ENCODE measurements at places on chromosomes 2 and 18.

DNA sequence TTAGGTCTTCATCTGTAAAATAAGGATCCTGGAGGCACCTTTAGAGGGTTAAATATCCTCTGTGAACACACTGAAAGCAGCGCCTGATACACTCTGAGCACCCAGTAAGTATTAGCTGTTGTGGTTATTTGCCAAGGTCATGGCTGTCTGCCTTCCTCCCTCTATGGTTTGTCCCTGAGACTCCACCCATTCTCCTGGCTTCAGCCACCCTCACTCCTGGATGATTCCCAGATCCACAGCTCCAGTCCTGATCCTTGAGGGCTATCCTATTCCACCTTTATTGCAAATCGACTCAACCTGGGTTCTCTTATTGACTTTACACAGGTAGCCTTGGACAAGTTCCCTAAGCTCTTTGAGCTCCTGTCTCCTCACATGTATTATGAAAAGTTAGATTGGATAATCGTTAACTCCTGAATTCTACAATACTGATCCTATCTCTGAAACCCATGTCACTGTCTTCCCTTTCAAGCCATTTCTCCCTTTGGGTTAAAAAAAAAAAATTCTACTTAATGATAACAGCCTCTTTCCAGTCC, 162.3 kb downstream of the LAMA3 start:
- no peak for DNase-seq

DNA sequence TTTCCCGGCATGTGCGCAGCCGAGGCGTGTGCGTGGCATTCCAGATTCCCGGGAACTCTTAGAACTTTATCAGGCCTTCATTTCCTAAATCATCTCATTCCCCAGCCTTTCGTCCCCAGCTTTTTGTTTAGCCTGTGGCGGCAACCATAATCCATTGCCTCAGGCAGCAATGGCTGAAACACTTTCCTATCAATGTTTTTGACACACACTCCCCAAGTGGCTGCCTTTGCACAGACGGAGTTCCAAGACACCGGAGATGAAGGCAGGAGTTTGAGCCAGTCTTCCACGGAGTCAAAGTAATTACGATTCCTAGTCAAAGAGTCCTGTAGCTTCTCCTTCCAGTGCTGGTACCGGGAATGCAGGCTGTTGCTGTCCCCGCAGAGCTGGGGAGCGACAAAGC, 64.8 kb downstream of the KCNG2 start:
- DNase-seq: no peak

DNA sequence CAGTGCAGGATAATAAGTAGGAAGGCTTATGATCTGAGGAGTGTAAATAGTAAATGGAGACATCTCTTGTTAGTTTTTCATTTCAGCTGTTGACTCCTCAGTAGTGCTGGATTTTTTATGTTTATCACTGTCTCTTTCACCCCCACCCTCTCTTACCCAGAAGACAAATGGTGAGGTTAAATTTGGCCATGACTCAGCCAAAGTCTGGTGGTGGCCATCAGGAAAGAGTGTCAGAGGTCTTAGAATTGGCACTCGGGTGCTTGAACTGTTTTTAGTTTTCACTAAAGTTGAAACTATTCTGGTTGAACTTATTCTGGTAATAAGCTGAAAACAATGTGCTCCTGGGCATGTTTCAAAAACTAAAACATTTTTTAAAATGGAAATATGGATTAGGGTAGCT, 123.3 kb downstream of the FHOD3 start:
- DNase-seq: no peak

- no peak for DNase-seq
Observed at GRCh38 chr2:201070948-201071478, 458 bp downstream of the HYCC2 start.

DNA sequence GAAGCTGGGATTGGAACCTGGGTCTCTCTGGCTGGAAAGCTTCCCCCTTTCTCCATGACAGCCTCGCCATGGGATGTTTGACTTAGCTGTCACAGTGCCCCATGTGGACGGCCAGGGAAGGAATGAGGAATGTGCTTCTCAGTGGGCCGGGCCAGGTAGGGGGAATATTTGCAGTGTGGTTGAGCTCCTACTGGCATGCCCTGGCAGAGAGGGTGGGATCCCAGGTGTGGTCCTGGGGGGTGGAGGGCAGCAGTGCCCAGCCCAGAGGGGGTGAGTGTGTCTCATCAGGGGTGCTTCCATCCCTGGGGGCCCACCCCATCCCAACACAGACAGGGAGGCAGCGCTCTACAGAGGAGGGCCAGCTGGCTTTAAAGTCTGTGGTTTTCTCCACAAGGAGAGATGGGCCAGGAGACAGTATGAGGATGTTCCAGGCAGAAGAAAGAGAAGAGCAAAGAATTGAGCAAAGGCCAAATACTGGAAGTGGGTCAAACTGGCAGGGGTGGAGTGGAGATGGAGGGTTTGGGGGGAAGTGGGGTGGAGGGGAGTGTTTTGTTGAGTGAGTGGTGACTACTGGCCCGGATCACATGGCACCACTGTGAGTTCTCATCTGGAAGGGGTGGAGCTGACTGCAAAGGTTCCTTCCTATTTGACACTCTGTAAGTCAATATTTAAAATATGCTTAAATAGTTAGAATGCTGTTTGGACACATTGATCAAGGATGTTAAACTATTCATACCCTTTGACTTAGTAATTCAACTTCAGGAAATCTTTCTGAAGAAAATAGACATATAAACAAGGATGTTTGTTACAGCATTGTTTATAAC, 94.0 kb downstream of the MYCN start:
- DNase-seq: no peak

GRCh38 chr18:79912994-79913831, 38.2 kb downstream of the SLC66A2 start:
- no peak for DNase-seq

- DNase-seq: no peak
Observed at GRCh38 chr2:58900246-58901027, 659.3 kb upstream of the FANCL start.

All from cortex of kidney (tissue), 1 donor.